ENCODE measurements at places on chromosomes 2 and 18.

GRCh38 chr2:43225093-43225787 is 1.2 kb downstream of the ZFP36L2 start:
- DNase-seq: peak; percentile 87

DNA sequence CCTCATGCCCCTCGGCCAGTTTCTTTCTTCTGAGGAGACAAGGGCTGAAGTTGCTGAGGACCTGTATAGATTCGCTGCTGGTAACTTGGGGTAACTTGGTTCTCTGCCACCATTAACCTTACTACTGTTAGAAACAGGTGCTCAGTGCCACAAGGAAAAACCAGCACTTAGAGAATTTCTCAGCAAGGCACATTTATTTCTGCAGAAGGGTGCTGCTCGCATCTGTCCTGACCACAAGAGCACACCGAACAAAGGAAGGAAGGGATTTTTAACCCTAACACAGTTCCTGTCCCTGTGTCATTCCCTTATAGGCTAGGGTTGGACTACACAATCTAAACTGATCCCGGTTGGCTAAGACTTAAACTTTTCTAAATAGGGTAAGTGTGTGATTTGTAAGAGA is 154.1 kb downstream of the SOCS6 start:
- DNase-seq: no peak

GRCh38 chr2:101861382-101861781 is 130.4 kb upstream of the IL1R2 start:
- no peak for DNase-seq

DNA sequence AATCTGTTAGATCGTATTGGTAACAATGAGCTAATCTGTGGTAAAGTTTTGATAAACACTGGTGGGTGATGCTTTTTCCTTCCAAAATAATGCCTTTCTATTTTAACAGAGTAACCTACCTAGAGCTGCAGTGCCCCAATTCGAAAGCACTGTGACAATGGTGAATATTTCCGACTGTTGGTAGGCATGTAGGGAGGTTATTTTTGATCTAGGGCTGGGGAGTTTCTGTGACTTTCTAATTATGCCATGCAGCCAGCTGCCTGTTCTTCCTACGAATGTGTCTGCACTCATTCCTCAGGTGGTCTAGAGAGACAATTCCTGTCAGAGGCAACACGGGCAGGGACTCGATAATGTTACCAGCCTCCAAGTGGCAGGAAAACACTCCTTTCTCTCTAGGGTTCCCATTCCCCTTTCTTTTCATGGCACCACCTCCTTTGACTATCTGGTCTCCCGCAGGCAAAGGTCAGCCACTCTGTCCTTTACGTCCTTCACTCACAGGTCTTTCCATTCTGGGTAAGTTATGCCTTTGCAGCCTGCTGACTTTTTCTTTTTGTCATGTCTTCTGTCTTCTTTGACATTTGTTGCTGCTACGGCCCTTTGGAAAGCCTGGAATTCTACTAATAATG is 167.2 kb upstream of the MGAT5 start:
- DNase-seq: no peak

DNA sequence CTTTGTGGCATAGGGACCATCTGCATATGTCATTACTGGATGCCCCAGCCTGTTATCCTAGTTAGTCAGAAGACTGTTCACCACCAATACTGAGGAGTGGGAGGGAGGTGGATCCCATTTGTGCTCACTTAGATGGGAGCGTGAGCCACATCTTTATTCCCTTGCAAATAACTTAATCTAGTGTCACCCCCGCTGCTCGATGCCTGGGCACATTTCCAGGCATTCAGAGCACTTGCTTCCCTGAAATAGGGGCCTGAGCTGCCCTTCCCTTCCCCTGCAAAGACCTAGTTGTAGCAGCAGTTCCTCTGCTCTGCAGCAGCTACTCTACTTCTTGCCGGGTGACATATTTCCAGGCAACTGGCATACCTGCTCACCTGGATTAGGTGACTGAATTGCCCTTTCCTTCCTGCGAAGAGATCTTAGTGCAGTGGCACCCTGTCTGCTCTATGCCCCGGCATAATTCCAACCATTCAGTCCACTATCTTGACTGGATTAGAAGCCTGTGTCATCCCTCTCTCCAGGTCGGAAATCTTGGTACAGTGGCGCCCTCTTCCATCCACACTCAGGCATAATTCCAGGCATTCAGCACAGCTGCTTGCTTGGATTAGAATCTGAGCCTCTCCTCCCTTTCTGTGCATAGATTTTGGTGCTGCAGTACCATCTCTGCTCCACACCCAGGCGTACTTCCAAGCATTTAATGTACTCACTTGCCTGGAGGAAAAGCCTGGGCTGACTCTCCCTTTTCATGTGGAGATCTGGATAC is 1389.1 kb upstream of the TMEFF2 start:
- no peak for DNase-seq

GRCh38 chr2:143205106-143205764 is 76.0 kb downstream of the ARHGAP15 start:
- DNase-seq: no peak

GRCh38 chr2:121284463-121285449 is at the start of gene TFCP2L1:
TFCP2L1 (minus strand) TSS chr2:121285202; CDS start chr2:121285109, 93 bp downstream.
- no peak for DNase-seq

GRCh38 chr2:218983263-218983933 is 1.6 kb downstream of the FEV start:
- peak; percentile 39 for DNase-seq

DNA sequence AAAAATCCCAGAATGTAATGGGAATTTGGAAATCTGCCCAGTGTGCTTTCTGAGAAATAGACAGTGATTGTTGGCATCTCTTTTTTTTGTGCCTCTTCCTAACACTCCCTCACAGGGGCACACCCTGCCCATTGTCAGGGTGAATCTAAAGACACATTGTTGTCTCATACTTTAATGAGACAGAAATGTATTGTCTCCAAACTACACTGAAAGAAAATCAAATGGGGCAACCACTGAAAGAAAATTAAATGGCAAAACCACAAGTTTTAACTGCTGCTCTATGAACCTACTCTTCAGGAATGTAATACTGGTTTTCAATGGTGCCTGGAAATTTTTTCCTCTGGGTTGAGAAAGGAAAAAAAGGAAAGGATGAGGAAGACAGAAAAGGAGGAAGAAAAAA is 43.2 kb upstream of the GLS start:
- DNase-seq: no peak

DNA sequence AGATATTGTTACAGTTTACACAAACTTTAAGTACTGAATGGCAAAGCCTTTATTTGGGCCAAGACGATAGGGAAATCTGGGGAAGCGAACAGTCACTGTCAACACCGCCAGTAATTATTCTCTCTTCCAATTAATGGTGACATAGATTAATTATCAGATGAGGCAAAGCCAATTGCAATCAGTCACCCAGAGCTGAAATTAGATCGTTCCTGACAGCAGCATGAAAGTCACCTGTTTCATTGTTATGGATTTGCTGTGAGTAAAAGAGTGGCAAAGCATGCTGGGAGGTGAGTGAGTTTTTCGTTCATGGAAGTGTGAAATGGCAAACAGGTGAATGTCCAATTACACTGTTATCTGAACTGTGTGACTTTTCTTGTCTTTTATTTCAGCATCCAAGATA is 164.8 kb upstream of the KLHL14 start:
- DNase-seq: no peak

DNA sequence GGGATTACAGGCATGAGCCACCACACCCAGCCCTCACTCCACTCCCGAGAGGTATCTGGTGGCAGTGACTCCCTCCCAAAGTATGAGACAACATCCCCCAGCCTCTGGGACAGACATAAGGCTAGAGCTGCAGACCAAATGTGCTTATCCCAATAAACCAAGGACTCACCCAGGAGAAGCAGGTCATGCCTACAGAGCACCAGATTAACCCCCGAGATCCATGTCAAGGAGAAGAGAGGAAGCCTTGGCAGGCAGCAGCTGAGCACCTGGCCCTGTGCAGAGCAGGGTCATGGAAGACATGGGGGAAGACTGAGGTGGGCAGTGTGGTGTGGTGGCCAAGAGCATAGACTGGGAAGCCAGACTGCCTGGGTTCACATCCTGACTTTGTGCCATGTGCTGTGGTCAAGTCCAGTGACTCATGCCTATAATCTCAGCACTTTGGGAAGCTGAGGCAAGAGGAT is 7.2 kb downstream of the RAB11FIP5 start:
- no peak for DNase-seq

GRCh38 chr2:192215096-192215877 is 20.6 kb upstream of the TMEFF2 start:
- no peak for DNase-seq

DNA sequence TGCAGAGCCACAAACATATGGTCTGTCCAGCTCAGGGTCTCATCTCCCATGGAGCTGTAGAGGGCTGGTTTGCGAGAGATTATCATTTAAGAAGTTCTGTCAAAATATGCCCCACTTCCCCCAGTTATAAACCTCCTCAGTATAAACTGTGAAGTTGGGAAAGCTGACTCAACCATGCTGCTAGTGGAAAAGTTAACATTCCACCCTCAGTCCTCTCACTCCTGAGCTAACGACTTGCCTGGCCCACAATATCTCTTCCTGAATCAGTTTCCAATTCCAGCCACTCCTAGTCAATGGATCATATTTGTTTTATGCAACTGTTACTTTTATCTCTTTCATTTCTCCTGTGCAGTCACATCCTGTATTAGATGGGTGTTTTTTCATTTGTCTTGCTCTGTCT is 326.2 kb downstream of the SETBP1 start:
- DNase-seq: no peak

- no peak for DNase-seq
Measured at GRCh38 chr2:3646446-3646845, 11.6 kb upstream of the ALLC start.

- DNase-seq: no peak
Measured at GRCh38 chr2:232576995-232577394, 26.5 kb downstream of the EIF4E2 start.

- no peak for DNase-seq
Measured at GRCh38 chr18:21177822-21178221, 64.2 kb upstream of the GREB1L start.

GRCh38 chr2:127407661-127408003 is 10.6 kb upstream of the PROC start:
- no peak for DNase-seq

DNA sequence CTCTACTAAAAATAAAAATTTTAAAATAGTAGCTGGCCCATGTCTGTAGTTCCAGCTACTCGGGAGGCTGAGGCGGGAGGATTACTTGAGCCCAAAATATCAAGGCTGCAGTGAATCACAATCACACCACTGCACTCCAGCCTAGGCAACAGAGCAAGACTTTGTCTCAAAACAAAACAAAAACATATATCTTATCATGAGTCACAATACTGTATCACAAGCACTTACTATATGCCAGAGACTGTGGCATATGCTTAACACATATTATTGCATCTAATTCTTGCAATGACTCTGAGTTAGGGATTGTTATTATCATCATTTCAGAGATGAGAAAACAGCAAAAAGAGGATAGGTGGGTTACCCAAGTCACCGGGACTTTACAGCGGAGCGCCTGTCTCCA is 29.5 kb upstream of the TMEM37 start:
- no peak for DNase-seq

DNA sequence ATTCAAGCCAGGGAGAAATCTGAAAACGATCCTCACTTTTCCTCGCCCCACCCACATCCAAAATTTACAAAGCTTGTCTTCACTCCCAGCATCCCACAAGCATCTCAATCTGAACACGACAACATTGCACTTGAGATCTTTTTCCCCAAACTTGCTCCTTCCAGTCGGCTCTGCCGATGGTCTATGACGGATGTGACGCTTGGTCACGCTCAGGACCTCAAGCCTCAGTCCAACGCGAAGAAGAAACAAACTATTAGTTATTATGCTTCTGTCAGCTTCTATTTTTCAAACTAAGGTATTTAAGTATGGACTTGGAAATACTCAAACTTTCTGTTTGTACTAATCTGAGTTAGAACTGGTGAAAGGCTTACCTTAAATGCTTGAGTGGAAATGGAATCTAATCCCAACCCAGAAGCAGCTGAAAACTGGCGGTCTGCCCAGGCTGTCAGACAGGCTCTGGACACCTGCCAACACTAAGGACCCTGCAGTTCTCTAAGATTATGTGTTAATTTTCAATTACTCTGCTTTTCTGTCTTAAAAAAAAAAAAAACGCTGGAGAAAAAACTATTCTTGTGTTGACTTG is 132.1 kb upstream of the DNMT3A start:
- DNase-seq: no peak

- no peak for DNase-seq
Measured at GRCh38 chr2:73203055-73203681, 794 bp downstream of the NOTO start.

GRCh38 chr2:15897431-15898098 is 42.8 kb upstream of the MYCN start:
- DNase-seq: no peak

GRCh38 chr2:118987886-118988285 is 45.9 kb downstream of the MARCO start:
- no peak for DNase-seq

DNA sequence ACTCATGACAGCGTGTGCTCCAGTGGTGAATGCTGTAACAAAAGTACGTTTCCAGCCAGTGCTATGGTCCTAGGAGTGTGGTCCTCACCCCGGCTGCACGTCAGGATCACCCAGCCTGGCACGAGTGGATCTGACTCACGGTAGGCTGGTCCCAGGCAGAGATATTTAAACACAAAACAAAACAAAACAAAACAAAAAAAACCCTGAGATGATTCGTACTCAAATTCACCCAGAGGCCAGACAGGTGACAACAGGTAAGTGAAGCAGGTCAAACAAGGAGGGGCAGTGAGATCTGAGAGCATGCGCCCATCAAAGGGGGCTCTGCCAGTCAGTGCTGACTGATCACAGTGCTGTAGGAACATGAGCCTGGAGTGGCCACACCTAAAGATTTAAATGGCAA is 43.2 kb downstream of the C2orf76 start:
- DNase-seq: no peak

DNA sequence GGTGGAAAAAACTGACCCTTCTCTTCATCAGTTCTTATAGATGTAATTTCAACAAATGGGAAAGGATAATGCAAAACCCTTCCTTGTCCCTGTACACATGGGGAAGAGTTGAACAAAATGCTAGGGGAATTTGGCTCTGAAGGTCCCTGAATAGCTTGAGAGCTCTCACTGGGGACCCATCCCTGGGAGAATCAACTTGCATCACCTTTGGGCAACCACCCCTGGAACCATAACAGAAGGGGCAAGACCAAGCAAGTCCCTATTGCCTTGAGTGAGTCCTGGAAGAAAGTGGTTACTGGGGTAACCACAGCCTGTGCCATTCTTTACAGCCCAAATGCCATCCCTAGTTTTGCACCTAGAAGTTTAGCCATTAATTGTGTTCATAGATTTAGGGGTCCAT is 52.2 kb upstream of the B3GNT2 start:
- DNase-seq: no peak
